ENCODE measurements at places on chromosomes 6 and 20.

DNA sequence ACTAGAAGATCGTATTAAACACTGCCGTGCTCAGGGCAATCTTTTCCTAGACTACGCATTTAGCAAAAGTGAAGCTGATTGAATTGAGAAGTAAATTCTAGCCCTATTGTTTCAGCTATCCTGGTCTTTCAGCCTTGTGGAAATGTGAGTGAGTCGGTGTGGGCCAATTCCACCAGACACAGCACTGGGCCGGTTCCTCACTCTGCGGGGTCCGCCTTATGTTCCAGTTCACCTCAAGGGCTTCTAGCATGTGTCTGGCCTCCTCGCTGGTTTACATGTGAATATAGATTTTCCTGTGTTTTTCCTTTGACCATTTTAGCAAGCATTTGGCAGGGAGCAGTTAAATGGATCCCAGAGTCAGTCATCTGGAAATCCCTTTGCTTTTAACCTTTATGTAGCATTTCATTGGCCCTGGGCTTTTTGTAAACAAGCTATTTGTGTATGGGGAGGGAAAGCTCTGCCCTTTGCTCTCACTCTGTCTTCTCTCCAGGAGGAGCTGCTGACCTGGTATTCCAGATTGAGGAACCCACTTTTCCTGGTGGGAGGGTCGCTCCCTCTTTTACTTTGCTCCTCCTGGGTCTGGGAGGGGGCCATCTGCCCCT lies 12.4 kb upstream of the GTSF1L start:
- DNase-seq = no peak

- no peak for DNase-seq
Observed at GRCh38 chr6:14966906-14967711, 278.8 kb upstream of the JARID2 start.

- DNase-seq = no peak
Observed at GRCh38 chr6:30601436-30601814, 15.6 kb downstream of the PPP1R10 start.

DNA sequence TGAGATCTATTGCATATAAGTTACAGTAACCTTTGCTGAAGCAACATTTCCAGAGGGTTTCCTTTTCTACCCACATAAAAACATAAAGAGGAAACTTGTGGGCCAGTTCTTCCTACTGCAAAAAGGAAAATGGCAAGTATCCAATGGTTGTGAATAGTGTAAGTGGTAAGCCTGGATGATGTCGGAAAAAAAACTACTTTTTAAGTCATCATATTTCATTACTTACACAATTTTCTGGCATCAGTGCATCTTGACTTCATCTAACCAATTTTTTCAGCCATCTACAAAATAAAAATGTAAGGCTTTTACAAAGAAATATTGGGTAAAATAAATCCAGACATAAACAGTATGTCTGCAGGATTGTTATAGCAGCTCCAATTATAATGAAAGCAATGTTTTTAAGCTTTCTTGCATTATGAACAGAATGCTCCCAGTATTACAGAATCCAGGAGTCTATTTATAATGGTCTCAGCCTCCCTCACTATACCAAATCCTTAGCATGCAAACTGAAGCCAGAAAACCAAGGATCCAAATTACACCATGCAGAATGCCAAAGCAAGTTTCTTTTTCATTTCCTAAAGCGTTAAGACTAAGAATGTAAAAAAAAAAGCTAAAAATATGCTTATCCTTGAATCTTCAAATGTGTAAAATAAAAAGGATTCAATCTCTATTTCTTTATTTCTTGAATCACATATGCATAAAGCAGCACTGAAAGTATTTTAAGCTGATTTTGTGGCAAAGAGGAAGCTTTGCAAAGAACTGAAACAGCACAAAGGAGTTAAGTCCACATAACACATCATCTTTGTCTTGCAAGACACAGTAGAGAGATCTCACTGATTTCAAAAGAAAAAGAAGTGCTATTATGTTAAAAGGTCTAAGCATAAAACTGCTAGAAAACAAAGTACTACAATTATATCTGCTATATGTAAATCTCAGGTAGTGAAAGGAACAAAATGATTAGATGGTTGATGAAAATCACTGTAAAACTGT lies 126.8 kb upstream of the HMGCLL1 start:
- no peak for DNase-seq

DNA sequence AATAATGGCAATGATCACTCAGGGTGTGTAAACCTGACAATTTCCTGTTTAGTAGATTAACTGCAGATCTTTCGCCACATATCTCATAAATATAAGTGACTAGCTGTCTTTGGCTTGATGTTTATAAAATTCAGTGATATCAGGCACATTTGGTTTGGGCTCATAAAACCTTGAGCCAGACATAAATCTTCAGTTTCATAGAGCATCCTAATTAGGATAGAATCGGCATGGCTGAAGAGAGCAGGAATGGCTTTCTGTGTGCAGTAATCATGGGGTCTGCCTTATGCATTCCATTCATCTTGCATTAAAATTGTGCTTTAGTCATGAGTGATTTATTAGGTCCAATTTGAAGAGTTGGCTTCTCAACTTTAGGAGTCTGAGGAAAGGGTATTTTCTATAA lies 27.2 kb downstream of the AIG1 start:
- no peak for DNase-seq

DNA sequence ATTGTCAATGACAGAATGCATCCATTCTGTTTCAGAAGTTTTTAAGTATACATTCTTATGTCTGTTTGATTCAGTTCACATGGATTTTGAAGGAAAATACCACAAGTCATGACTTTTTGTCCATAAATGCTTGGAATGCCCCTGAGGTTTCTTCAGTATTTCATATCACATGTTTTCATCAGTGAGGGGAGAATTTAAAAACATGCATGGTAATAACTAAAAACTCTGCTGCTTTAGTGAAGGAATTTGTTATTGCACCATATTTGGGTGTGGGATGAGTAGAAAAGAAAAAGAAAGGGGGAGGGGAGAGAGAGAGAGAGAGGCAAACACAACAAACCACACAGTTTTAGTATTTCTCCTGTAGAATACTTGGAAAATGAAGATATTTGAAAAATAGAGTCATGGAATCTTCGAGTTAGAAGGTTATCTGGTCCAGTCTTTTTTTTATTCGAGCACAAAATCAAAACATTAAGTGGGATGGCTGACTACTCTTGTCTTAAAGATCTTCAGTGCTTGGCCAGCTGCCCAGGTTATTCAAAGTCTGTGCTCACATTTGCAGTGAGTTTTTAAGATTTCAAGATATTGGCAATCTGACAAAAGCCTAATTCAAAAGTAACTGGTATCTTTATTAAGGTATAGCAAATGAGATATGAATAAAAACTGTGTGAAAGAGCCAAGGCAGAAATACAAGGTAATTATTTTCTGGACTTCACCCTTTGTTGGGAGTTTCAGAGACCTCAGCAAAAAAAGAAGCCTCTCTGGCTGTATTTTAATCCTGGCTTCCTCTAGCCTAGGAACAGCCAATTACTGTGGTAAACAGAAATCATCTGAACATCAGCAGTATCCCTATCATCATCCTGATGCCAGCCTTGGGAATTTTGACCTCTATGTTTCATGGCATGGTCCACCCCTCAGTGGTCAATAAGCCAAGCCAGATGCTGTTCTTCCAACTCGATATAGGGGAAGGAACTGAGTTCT lies 687.9 kb upstream of the CITED2 start:
- DNase-seq = no peak

DNA sequence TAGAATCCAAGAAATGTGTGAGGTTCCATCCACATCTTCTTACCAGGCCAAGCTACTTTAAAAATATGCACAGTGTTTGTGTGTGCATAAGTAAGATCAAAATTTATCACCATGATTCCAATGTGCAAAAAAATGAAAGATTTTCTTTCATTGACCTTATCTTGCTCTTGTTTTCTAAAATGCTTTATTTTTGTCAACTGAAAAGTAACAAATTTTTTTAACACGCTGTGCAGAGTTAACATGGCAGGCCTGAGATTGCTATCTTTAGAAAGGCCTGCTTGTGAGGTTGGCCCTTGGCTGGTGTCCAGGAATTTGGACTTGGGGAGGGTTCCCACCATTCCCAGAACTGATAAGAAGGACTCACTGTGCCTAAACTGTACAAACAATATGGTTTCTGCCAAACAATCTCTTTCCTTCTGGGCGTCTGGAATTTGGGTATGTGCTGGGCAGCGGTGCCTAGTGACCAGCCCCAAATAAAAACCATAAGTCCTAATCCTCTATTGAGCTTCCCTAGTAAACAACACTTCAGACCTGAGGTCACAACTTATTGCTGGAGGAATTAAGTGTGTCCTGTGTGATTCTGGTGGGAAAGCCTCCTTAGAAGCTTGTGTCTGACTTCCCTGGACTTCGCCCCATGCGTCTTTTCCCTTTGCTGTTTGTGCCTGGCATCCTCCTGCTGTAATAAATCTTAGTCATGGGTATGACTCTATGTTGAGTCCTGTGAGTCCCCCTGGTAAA lies 19.8 kb upstream of the MYLIP start:
- DNase-seq = no peak

DNA sequence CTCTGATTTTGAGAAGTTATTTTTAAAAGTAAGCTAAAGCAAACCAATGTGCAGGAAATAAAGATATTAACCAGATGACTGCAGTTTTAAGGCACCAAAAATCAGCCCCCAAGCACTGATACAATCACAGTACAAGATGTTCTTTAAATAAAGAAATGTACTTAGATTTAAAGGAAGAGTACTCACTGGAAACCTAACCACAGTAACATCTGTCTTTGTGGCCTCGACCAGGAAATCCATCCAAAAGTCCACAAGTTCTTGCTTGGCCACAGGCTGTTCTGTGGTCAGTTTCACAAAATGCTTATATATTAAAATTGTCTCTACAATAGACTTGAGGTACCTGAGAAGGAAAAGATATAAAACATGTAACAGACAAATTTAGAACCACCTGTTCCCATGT lies 105.9 kb upstream of the MAP7 start:
- no peak for DNase-seq

All from activated CD4-positive, alpha-beta T cell treated with anti-CD3 and anti-CD28 coated beads for 4 hours (primary cell).